ENCODE measurements at places on chromosomes 1 and 21.

GRCh38 chr1:107782217-107782845, 182.6 kb downstream of the VAV3 start:
- no peak for DNase-seq

GRCh38 chr1:6891781-6892579, 106.7 kb downstream of the CAMTA1 start:
- no peak for DNase-seq

GRCh38 chr1:39295901-39296300, 91.4 kb downstream of the MACF1 start:
- no peak for DNase-seq

DNA sequence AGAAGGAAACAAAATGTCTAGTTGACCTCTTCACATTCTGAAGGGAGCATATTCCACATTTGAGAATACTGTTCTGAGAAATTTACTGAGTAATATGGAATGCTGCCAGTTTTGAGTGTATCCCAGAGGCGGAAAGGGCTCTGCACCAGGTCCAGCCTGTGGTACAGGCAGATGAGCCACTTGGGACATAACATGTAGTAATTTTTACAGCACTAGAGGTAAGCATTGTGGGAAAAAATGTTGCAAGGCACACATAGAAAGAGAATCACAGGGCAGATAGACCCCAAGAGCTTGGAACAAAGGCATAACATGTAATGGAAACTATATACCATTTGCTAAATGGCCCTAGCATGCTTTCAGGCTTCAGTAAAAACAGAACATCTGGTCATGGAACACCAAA, 228.5 kb downstream of the USH2A start:
- no peak for DNase-seq

GRCh38 chr21:29300807-29301138, 2.1 kb downstream of the BACH1 start:
- DNase-seq: no peak

GRCh38 chr1:114094363-114094634, 59.4 kb downstream of the SYT6 start:
- no peak for DNase-seq

- DNase-seq: no peak
These were observed 5.4 kb downstream of the TP73 start for GRCh38 chr1:3657578-3658230.

DNA sequence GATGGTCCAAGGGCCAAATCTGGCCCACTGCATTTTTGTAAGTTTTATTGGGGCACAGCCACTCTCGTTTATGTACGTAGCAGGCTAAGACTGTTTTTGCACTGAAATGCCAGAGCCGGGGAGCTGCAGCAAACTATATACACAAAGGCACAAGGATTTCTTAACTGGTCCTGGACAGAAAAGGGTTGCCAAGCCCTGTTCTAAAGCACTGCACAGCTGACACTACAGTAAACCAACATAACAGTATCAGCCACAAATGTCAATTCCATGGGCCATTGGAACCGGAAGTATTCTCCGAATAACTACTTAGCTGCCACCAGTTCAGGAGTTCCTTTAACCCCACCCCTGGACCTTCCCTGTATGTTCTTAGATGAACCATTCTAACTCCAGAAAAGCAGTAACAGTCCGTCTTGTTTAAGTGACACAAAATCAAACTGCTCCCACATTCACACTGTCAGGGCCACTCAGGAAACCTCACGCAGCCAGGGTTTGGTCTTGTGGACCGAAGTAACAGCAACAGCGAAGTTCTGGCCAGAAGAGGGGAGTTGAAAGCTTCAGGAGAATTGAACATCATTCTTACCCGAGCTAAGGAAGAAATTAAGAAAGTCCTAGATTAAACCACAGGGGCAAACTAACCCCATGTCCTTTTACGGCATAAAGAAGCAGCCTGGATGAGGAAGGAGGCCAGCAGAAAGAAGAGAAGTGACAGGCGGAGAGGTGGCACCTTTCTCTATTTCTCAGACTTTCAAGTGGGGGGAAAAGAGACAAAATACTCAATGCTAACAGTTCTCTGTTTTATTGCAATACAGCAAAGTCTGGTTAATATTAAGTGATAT, 49.2 kb downstream of the COQ8A start:
- no peak for DNase-seq

GRCh38 chr1:158196461-158196860, 15.8 kb downstream of the CD1D start:
- no peak for DNase-seq

GRCh38 chr1:18778437-18778836, 81.0 kb downstream of the TAS1R2 start:
- DNase-seq: no peak

DNA sequence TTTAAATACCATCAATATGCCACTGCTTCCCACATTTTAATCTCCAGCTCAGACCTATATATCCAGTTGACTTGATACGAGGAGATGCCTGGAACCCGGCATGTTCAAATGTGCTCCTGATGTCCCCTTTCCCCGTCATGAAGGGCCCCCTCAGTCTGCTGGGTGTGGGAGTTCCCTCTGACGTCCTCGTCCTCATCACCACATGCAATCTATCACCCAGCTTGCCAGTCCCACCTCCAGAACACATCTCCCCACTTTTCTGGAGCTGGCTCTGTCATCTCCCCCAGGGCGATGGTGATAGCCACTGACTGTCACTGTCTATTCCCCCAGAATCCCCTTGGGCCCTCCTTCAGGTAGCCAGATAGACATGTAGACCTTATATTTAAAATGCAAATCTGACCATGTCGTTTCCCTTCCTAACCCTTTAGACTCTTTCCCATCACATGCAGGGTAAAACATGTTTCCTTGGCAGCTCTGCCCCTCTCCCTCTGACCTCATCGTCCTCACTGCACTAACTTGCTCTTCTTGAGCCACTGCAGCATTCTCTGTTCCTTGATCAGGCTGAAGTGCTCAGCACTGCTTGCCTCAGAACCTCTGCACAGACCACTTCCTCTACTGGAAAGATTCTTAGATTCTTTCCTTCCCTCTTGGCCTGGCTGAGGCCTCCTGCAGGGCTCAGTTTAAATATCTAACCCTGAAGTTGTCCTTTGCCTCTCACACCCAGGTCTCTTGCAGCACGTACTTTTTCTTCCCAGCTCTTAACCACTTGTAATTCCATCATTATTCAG, 7.4 kb downstream of the AZIN2 start:
- DNase-seq: peak; percentile 37

DNA sequence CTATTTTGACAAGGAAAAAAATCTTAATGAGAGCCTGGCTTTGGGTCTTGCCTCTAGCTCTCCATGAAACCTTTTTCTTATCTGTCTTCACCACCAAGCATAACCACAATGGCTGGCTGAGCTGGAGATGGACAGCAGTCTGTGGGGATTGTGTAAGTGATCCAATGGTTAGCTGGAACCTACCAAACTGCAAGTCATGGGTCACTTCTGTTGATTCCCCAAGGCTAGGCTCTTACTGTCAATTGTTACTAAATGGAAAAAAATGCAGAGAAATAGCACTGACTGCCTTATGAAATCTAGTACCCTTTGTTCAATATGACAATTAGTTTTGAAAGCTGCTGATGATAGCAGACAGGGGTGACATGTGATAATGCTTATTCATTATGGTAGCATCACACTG, 359.0 kb downstream of the ST6GALNAC3 start:
- no peak for DNase-seq

DNA sequence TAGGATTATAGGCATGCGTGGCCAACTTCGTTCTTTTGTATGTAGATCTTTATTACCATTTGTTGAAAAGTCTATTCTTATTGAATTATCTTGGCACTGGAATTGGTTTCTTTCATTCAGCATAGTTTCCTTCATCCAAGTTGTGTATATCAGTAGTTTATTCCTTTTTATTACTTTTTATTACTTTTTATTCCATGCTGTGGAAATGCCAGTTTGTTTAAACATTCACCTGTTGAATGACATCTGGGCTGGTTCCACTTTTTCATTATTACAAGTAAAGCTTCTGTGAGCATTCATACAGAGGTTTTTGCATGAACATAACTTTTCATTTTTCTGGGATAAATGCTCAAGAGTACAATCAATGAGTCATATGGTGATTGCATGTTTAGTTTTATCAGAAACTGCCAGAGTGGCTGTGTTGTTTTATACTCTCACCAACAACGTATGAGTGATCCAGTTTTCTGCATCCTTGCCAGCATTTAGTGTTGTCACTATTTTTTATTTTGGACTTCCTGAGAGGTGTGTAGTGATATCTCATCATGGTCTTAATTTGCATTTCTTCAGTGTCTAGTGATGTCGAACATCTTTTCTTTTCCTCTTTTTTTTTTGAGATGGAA, 28.6 kb downstream of the PTPRU start:
- DNase-seq: no peak

GRCh38 chr21:25133939-25134338, 473.3 kb downstream of the MRPL39 start:
- no peak for DNase-seq

- DNase-seq: no peak
These were observed 9.8 kb downstream of the PLA2G4A start for GRCh38 chr1:186838380-186839040.

DNA sequence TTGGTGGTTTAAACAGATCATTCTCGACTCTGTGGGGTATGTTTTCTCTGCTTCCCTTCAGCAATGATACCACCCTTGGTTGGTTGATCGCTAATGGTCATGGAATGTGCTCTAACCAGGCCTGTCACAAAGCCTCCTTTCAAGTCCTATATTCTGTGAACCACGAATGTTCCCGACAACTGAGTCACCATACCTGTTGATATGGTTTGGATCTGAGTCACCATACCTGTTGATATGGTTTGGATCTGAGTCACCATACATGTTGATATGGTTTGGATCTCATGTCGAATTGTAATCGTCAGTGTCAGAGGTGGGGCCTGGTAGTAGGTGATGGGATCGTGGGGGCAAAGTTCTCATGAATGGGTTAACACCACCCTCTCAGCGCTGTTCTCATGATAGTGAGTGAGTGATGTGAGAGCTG, 10.2 kb upstream of the CAMK2N1 start:
- DNase-seq: no peak

- no peak for DNase-seq
These were observed 1678.9 kb downstream of the KCNT2 start for GRCh38 chr1:194929357-194929756.

GRCh38 chr1:40313329-40313957, 3.6 kb downstream of the COL9A2 start:
- no peak for DNase-seq

DNA sequence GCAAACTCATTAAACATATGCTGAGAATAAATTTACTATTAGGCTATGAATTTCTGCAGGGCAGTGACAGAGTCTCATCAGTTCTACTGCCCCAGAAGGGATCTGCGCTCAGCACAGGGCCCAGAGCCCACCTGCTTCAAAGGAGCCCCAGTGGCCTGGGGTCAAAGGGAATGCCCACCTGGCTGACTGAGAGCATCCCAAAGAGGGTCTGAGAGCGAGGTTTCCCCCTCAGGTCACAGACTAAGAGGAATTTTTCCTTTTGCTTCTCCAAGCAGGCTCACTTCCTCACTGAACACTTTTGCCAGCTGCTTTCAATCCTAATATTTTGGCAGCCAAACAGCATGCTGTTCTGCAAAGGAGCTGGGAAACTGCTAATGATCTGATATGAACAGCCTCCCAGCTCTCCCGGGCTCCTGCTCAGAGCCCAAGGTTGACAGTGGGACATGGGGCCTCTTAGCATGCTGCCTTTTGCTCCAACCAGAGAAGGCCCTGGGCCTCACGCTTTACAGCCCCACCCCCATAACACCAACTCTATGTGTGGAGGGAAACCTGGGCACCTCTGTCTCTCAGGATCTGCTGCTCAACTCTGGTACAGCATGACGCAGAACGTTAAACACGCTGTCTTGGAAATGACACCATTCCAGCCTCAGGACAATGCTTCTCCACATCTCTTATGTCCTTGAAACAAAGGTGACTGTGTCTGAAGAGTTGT, 70.7 kb upstream of the SYT6 start:
- no peak for DNase-seq

DNA sequence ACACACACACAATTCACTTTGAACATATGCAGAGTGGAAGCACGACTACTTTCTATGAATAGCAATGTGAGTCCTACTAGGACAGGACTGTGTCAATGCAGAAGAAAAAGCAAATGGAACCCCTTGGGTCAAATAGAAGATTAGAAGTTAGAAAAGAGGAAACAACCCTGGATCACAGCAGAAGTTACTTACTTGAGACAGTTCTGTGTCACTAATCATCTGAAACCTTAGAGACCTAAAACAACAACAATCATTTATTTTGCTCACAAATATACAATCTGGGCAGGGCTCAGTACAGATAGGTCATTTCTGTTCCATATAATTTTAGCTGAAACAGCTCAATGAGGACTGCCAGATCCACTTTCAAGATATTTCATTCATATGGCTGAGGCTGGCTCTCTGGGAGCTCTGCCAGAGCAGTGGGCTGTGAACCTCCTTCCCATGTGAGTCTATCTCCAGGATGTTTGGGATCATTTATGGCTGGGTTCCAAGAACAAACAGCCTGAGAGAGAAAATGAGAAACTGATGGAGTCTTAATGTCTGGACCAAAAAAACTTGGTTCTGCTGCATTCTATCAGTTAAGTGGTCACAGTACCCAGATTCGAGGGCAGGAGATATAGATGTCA, 42.5 kb upstream of the IL10 start:
- no peak for DNase-seq

DNA sequence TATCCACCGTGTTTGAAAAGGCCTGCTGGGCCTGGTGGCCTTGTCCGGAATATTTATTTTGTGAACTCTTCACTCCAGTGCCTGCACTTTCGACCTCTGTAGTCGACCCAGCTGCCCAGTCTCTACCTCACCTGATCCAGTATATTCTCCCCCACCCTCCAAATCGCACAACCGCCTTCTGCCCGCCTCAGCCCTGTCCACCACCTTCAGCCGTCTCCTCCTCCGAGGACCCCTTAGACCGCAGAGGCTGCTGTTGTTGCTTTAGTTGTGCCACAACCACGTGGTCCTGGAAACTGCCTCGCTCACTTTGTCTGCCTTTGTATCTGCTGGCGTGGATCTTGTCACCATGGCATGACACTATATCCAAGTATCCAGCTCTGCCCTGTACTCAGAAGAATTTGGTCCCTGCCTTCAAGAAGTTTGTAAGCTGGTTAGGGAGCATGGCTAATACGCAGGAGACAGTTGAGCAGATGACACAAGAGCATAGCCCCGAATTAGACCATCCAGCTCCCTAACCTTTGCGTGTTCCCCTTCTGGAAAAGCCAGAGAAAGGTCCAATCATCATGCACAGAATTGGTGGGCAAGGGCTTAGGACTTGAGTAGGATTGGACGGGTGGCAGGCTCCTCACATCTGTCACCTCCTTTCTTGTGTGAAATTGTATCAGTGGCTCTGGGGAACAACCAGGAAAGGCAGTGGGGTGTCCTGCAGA, 1.5 kb downstream of the PHGDH start:
- no peak for DNase-seq

DNA sequence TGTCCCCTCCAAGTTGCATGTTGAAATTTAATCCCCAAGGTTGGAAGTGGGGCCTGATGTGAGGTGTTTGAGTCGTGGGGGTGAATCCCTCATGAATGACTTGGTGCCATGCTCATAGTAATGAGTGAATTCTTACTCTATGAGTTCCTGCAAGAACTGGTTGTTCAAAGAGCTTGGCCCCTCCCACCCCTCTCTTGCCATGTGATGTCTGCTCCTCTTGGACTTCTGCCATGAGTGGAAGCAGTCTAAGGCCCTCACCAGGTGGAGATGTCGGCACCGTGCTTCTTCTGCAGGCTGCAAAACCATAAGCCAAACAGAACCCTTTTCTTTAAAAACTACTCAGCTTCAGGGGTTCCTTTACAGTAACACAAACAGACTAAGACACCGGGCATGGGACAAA, 14.3 kb downstream of the G0S2 start:
- no peak for DNase-seq
